ENCODE measurements at places on chromosomes 4 and X. TPM values are rescaled to one million over a fixed set of nuclear protein-coding genes. Genes with fewer than 3 reads are reported as not detected.

GRCh38 chr4:149347139-149347538, 468.5 kb downstream of the IQCM start:
- DNase-seq: no peak

DNA sequence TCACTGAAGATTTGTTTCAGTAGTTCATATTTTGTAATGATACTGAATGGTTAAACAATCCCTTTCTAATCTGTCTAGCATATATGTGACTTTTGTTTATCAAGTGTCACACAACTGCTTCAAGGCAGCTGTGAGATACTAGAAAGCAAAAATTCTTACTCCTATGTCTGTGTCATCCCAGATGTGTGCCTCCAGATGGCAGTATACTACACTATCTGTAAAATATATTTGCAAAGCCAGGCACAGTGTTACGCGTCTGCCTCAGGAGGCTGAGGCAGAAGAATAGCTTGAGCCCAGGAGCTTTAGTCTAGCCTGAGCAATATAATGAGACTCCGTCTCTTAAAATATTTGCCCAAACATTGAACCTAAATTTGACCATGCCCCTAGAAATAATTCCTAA, 4.0 kb downstream of the NUDT10 start:
- no peak for DNase-seq

DNA sequence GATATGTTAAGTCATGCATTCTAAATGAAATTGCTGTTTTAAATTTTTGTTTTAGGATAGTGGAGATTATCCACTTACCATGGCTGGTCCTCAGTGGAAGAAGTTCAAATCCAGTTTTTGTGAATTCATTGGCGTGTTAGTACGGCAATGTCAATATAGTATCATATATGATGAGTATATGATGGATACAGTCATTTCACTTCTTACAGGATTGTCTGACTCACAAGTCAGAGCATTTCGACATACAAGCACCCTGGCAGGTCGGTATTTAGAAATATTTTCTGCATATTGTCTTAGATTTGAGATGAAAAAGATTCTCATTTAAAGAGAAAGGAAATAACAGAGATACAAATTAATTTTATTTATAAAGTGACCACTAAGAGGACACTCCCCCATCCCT, 83.6 kb downstream of the STAG2 start:
- no peak for DNase-seq

GRCh38 chr4:144739511-144740033, 93.6 kb downstream of the HHIP start:
- no peak for DNase-seq

The PDLIM3 gene
- 358 TPM for polyA plus RNA-seq

The ADAMTS3 gene
- 1.5 TPM for polyA plus RNA-seq

The MAGEB2 gene
- not detected for polyA plus RNA-seq

- DNase-seq: no peak
These were observed 59.2 kb upstream of the GPR34 start for GRCh38 chrX:41629539-41629938.

- no peak for DNase-seq
These were observed 309.9 kb downstream of the SPOCK3 start for GRCh38 chr4:166924424-166924823.

The RAI2 gene
- 54.3 TPM for polyA plus RNA-seq
